Brain (organoid and tissue), 16 donors: ENCODE measurements at places on chromosomes 5 and 9. TPM values are rescaled to one million over a fixed set of nuclear protein-coding genes. Genes with fewer than 3 reads are reported as not detected.

DNA sequence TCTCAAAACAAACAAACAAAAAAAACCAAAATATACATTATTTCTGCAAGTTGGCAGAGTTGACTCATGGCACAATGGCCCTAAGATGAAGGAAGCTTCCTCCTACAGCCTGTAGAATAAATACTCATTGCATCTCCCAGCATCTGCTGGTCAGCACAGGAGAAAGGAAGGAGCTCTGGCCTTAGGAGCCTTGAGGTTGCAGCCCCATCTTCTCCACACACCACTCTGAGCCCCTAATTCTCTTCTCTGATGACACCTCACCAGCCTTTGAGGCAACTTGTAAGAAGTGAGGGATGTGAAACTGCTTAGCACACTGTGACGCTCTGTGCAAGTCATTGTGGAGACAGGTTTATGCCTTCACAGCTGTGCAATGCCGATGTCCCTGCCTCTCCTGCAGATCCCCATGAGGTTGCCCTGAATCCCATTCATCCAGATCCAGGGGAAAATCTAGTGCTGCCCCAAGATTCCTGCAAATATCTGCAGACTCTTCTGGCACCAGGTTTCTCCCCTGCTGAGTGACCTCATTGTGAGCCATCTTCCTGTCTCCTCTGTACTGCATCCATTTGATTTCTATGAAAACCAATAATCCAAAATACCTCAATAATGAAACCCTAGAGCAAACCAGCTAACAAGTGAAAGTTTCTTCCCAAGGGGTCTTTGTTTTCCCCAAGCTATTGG lies 65.3 kb upstream of the TGFBR1 start:
- DNase-seq: no peak

DNA sequence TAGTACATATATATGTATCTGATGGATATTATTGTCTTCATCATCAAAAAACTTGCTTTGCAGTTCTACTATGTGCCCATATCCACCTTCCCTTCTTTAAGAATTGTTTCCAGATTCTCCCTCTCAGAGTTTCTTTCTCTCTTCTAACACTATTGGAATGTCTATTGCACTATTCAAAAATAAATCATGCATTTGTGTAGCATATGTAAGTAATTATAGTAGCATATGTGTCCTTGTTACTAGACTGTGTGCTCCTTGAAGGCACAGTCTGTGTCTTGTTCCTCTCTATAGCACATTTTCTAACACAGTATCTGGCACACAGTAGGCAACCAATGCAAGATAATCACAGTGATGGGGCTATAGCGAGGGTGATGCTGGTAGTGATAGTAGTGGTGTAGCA lies 43.4 kb upstream of the TRIM32 start:
- DNase-seq: no peak

DNA sequence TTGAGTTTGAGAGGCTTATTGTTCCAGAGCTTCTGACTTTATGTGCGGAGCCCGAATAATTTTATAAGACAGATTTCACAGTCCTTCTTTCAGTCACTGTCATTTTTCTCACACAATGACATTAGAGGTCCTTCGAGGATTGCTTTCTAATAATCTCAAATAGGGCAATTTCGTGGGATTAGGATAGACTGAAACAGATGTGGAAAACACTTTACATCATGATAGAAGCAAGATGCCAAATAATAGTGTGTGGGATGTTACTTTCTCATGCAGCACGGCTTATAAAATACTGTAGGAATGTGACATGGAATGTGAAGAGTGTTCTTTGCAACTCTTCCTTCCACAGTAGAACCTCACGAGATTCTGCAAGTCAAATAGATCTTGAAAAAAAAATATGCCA lies 451.3 kb downstream of the SEMA5A start:
- DNase-seq: no peak

- DNase-seq: no peak
Observed at GRCh38 chr5:40984884-40985283, 75.6 kb downstream of the C7 start.

GRCh38 chr9:92737611-92738299 lies 26.9 kb downstream of the BICD2 start:
- DNase-seq: no peak

The FCN2 gene
- not detected for polyA plus RNA-seq

- peak; percentile 82 for DNase-seq
Observed at GRCh38 chr9:114370251-114370967, 17.4 kb downstream of the AKNA start.

DNA sequence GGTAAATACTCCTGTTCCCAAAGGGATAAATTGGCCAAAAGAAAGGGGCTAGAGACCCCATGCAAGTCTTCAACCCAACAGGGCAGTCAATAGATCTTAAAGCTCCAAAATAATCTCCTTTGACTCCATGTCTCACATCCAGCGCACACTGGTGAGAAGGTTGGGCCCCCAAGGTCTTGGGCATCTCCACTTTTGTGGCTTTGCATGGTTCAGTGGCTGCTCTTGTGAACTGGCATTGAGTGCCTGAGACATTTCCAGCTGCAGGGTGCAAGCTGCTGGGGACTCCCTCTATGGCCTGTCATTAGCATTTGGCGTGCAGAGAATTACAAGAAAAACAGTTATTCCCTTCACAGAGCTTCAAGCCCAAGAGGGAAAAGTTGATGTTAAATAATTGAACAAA lies 224.7 kb downstream of the MTRR start:
- DNase-seq: no peak

DNA sequence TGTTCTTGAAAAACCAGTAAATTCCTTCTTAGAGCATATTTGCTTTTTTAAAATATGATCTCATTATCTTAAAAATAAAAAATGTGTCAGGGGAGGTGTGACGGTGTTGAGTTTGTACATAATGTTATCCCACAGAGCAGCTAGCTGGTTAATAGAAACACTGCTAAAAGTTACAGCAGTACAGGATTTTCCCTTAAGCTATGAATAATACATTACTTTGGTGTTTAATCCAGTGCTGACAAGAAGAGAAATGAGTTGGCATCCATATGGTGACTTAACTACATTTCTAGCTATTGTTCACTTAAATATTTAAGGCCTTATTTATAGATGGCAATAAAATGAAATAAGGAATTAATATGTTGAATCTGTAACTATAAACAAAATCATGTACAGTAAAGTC lies 883.1 kb downstream of the CDH18 start:
- DNase-seq: peak; percentile 11

The SLC46A2 gene
- polyA plus RNA-seq: not detected

DNA sequence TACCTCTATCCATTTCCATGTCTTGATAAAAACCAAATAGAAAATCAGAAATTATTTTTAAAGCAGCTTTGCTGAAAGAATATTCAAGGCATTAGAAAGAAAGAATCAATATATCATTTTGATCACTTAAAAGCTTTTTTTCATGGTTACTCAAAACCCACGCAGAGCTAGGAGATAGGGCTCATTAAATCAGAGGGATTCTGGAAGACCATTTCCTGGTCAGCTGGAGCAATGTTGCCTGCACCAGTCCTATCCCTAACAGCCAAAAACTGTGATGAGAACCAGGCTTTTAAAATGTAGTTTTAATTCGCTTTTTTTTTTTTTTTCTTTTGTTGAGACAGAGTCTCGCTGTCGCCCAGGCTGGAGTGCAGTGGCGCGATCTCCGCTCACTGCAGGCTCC lies 72.3 kb downstream of the ARSB start:
- DNase-seq: no peak

- no peak for DNase-seq
Observed at GRCh38 chr9:42388846-42389245, 205.4 kb downstream of the SPATA31A6 start.

The FAM78A gene
- 3.5 TPM for polyA plus RNA-seq

- peak; percentile 51 for DNase-seq
Observed at GRCh38 chr5:88657906-88658775, 224.8 kb downstream of the MEF2C start.

DNA sequence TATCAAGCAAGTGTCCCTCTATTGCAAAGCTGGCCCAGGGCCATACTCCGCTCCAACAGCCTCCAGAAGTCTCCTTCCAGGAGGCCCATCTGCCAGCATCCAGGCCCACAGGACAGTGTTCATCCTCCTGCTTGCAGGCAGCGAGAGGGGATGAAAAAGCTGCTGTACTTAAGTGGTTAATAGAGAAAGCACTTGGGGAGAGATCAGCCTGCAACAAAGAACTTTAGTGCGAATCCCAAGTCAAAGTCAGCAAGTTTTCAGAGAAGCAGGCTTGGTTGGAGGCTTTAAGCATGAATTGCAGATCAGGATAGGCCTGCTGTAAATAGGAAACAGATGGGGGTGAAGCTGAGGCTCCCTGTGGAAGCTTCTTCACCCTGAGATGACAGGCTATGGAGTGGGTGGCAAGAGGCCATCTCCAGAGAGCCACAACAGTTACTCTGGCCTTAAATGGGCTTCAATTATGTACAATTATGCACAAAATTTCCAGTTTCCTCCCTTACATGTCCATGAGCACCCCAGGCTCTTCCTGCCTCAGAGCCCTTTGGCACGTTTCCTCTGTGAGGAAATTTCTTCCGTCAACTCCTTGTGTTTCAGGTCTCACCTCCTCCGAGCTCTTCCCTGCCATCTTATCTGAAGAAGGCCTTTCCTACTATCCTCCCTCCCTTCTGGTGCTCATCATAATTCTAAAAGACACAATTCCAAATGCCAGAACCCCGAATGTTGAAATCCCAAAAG lies 98.0 kb upstream of the NR3C1 start:
- DNase-seq: peak; percentile 18

GRCh38 chr9:135281791-135282737 lies 194.6 kb downstream of the OLFM1 start:
- peak; percentile 88 for DNase-seq

DNA sequence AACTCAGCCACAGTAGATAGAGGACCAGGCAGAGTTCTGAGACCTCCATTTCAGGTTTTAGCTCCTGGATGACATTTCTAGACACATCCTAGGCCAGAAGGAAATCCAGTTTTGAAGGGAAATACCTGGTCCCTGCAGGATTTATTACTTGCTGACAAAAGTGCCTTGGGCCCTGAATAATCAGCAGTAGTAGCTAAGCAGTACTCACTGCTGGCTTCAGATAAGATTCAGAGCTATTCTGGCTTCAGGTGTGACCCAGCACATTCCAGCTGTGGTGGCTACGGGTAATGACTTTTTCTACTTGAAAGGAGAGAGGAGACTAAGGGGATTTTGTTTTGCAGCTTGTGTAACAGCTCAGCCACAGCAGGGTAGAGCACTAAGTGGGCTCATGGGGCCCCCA lies 34.0 kb downstream of the NDUFAF2 start:
- DNase-seq: no peak

DNA sequence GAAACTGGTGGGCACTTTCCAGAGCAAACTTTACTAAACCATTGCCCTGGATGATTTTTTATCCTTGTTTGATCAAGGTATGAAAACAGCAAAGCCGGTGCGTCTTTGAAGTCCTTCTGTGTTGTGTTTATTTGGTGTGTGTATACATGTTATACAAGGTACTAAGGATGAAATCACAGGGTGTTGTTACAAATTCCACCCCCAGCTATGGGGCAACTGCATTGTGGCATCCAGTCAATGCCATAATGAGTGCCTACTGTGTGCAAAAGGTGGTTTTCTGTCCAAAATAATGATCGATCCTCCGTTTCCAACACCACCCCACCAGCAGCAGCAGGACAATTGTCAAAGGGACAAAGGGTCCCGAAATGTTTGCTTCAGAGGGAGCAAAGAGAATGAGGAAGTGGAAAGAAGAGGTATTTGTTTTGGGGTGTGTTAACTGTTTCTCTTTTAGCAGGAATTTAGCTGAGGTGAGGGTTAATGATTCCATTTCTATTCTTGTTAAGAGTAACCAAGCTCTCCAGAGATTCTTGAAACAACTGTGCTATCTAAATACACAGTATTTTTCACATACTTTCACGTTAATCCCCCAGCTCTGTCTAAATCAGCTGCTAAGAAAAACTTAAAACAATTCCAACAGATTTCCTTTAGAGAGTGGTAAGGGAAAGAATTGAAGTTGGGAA lies 568.7 kb upstream of the KLF4 start:
- no peak for DNase-seq

DNA sequence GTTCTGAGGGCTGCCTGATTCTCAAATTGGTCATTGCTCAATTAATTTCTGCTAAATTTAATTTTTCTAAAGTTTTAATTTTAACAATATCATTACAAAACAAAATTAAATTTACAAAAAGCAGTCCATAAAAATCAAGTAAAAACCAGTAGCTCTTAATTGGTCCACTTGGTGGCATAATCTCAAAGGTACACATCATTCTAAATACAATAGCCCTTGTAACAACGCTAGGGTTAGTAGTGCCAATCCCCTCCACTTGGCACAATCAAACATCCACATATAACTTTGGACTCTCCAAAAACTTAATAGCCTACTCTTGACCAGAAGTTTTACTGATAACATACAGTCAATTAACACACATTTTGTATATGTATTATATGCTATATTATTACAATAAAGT lies 1.9 kb upstream of the NDUFB6 start:
- DNase-seq: no peak

The TXNDC8 gene
- not detected for polyA plus RNA-seq

The CATSPER3 gene
- 0.41 TPM for polyA plus RNA-seq

DNA sequence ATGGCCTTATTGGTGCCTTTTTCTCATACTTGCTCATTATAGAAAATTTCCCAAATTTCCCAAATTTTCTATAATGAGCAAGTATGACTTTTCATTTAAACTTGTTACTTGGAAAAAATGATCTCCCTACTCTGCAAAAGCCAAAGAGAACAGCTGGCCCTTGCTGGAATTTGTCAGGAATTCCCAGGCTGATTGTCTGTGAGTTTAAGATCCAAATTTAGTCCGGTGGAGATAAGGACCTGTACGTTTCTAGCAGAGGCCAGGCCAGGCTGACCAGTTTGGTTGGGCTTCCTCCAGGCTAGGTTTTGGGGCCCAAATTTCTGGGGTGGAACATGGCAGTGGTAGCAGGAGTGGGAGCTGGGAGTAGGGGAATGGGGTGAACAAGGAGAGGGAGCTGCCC lies 51.9 kb downstream of the NEURL1B start:
- DNase-seq: no peak

DNA sequence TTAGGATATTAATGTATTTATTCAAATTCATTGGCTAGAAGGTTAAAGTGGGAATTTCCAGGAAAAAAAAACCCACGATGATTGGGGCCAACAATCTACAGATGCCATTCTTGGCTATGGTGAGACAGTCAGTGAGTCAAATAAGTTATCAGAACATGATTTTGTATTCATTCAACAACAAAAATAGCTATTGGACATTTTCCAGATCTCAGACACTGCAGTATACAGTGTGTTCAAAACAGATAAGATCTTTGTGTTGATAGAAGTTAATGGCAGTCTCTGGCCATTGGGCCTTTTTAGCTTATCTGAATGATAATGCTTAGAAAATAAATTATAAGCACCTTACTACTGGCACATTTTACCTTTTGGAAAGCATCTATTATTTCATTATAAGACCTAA lies 547.7 kb downstream of the MAT2B start:
- DNase-seq: no peak
